Activated CD4-positive, CD25-positive, alpha-beta regulatory T cell (primary cell): ENCODE measurements at places on chromosomes 12 and 14.

DNA sequence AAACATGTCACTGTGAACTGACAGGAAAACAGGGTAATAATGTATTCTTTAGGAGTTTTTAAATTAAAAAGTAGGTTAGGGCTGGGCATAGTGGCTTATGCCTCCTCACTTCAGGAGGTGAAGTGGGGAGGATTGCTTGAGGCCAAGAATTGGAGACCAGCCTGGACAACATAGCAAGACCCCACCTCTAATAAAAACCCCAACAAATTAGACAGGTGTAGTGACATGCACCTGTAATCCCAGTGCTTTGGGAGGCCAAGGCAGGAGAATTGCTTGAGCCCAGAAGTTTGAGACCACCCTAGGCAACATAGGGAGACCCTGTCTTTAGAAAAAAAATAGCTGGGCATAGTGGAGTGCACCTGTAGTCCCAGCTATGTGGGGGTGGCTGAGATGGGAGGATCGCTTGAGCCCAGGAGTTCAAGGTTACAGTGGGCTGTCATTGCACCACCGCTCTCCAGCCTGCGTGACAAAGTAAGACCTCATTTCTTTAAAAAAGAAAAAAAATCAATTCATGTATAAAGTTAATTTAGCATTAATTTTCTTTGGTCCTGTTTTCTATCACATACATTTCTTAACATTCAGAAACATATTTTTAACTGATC lies 20.4 kb downstream of the FBXO34 start:
- DNase-seq = no peak

GRCh38 chr14:59292921-59293534 lies 104.6 kb downstream of the DAAM1 start:
- no peak for DNase-seq

DNA sequence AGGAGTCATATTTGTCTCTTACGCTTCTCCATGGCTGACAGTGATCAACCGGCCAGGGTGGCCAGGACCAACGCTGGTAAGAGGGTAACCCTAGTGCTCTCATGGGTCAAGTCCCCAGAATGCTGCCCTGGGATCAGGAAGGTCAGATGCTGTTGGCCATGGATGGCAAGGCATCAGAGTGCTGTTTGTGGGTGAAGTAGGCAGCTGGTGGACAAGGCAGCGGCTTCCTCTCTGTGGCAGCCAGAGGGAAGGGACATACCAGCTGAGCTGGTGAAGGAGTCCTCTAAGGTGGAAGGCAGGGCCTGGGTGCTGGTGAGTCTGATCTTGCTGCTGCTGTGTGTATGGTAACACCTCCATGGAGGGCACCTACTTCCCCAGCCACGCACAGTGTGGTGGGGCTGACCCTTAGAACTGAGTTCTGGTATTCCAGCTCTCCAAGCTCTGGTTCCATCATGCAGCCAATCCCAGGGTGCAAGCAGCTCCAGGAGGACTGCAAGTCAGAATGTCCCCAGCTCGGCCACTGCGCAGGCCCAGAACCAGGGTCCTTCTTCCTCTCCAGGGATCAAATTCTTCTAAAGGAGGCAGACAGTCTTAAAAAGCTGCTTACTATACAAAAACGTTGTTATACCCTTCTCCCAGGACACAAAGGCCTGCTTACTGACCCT lies 13.4 kb upstream of the SMOC1 start:
- no peak for DNase-seq

DNA sequence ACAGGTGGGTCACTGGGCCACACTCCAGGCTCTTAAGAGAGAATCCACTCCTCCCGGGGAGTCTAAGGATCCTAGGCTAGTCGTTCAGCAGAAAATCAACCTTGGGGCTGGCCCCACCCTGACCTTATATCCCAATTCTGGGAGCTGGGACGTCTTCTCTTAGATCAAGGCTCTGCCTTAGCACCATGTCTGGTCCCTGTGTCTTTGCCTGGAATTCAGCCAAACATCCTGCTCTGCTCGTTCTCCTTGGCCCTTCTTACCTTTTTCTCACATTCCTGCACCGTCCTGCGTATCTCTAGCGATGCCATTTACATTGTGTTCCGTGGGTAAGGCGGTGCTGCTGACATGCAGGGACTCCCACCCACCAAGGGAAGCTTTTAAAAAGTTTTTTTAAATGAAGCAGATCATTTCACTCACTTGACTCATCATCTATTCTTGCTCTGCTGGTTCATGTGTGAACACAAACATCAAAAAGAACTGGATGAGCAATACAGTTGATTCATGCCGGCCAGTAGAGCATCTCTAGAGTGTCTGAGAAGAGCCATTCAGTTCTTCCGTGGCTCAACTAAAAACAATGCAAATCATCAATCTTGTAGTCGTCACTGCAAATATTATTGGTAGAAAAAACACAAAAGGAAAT lies 50.2 kb downstream of the KCNK13 start:
- no peak for DNase-seq

DNA sequence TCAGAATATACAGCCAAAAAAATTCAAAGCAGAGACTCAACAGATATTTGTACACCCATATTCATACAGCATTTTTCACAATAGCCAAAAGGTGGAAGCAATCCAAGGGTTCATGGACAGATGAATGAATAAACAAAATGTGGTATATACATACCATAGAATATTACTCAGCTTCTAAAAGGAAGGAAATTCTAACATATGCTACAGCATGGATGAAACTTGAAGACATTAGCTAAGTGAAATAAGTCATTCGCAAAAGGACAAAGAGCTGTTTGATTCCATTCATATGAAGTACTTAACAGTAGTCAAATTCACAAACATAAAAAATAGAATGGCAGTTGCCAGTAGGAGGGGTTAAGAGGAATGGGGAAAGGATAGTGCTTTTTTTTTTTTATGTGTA lies 91.8 kb upstream of the ARID2 start:
- no peak for DNase-seq

DNA sequence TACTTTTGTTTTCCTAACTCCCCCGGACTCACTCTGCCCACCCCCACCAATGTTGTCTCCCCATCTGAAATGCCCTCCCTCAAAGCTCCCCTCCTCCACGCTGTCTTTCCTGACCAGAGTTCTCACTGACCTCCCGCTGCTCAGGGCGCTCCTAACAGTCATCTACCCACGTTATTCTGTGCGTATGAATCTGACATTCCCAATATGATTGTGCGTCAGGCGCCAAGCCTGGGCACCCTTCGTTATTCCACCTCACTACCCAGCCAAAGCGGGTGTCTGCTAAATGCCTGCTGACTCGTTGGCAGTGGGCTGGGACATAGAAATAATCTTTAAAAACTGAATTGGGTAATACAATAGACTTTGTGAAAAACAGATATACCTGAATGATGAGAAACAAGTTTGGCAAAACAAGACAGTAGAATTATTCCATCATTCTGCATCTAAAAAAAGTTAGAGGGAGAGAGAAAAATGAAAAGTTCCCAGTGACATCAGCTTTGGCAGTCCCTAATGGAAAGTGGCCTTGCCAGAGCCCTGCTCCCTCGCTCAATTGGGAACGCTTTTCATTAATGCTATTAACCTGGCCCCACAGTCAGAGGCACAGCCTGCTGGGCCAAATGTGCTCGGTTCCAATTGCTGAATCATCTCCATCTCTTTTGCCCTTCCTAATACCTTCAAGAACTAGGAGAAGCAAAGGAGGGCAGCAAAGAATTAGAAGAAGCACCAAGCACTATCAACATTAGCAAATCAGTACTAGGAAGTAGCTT lies 74.0 kb upstream of the PLXNC1 start:
- no peak for DNase-seq

- peak; percentile 47 for DNase-seq
Measured at GRCh38 chr12:49866859-49867569, 24.1 kb upstream of the BCDIN3D start.

DNA sequence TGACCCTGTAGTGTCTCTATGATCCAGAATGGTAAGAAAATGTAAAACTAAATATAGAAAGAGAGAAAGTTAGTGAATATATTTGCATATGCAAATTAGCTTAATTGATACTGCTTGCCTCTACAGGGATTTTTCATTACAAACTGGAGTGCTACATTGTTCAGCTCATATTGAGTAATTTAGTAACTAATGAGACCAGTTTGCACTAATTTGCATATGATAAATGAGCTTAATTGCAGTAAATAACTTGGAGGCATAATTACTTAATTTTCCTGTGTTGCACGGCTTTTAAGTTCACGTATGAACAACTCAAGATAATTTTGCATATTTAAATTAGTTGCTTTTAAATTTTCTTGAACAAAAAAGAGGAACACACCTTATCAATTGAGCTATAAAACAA lies 436.5 kb downstream of the NPAS3 start:
- no peak for DNase-seq

- DNase-seq = no peak
Measured at GRCh38 chr14:85487215-85487614, 42.7 kb upstream of the FLRT2 start.

DNA sequence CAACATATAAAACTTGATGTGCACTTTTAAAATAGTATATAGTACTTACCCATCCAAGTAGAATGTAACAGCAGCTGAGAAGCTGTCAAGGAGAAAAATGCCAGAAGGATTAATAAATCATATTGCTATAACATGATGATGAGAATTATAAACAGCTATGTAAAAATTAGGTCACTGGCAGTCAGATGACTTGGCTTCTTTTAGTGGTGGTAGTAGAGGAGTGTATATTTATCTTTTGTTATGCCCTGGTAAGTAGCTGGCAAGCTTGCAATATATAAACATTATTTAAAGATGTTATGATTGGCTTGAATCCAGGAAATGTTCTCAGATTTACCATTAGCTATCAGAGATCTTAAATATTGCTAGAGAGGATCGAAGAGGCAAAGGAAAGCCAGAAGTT lies 471.0 kb upstream of the MGAT4C start:
- DNase-seq = no peak

DNA sequence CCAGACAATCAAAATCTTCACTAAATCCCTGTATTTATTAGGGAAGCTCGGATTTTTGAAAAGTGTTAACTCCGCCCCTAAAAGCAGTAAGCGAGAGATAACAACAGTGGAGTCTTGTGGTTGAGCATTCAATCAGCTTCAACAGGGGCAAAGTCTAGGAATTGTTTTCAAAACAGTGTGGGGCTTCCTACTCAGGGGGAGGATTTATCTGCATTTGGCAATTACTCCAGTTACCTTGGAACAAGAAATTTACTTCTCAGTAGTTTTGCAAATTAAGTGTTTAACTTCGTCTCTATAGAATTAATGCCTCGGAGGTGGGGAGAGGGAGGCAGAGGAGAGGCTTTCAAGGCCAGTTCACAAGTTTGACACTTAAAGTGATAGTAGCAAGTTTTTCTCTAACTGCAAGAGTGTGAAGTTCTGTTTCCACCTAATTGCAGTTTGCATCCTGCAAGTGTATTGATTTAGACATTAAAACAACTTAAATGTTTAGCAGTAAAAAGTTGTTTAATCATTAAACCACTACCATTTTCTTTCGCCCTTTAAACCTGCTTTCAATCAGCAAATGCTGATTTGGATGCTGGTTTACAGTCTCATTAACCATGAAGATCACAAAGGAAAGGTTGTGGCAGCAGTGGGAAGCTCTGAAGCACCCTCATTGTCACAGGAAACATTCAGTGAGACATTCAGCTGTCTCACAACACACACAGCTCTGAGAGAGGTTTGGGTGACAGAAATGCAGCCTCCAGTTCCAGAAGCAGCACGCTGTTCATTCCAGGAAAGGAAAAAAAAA lies 102.0 kb downstream of the HMGA2 start:
- no peak for DNase-seq

DNA sequence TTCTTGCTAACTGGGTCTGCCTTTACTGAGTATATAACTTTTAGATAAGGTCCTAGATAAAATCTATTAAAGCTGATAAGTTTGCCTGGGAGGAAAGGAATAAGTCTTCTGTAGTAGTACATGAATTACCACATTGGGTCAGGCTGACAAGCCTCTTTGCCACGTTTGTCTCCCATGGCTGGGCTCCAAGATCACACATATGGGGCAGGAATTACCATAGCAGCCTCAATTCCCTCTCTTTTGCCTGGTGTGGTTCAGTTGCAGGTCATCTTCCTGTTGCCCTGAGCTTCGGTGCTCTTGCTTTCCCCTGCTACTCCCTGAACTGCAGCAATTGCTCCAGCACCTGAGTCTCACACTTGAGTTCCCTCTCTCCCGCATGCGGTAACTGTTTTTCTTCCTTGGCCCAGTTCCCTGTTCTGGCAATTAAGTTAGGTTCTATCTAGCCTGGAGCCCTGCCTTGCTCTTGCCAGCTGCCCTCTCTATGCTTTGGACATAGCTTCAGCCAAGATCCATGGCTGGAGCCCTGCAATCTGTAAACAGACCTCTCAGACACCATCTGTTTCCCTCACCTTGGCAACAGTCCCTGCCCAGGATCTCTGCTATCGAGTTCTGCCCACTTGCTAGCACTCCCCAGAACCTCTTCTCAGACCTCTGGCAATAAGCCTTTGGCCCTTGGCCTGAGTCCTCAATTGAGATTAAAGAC lies 5.8 kb upstream of the GLT8D2 start:
- DNase-seq = no peak

DNA sequence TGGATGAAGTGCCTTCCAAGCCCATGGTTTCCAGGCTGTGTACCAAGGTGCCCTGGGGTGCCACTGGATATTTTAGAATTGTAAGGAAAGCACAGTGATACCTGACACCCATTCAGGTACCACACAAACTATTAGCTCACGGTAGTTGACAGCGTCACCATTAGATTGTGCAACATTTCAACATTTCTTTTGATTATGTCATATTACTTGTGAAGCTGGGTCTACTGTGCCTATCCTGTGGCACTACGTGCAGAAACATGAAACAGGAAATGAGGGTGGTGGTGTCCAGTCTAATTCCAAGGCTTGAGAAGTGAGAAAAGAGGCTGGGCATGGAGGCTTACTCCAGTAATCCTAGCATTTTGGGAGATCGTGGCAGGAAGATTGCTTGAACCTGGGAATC lies 75.5 kb upstream of the CPM start:
- no peak for DNase-seq

DNA sequence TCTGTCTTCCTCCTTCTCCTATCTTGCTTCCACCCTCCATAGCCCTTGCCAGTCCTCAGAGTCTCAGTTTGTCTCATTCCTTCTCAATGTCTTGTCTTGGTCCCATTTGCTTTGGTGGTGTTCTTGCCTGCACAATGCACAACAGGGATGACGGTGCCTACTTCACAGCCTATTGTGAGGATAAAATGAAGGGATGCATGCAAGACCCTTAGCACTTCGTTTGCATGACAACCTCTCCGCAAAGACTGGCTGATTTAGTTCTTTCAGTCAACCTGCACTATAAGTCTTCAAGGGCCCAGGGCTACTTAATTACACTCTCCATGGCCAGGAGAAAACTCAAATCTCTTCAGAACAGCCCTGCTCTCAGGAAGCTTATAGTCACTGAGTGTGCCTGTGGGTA lies 8.5 kb downstream of the SELPLG start:
- no peak for DNase-seq

GRCh38 chr12:106934277-106934676 lies 21.4 kb upstream of the TMEM263 start:
- no peak for DNase-seq

DNA sequence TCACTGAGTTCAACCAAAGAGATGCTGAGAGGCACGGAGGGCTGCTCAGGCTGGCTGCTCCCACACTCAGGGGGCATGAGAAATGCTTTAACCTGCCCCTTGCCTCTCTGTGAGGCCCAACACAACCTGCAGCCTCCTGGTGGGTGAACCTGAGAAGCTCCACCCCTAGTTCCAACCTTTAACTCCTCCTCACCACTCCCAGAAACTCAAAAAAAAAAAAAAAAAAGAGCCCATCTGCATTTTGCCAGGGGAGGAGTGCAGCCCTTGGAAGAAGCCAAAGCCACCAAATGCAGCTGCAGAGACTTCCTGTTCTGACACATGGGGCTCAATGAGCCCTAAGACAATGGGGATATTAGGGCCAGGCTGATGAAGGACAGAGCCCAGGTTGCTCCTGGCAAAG lies 8.9 kb downstream of the KRT4 start:
- no peak for DNase-seq
